ENCODE measurements at places on chromosomes 4 and X.
A peak's percentile ranks its signal among the peaks of the same experiment; 100 is the strongest.

DNA sequence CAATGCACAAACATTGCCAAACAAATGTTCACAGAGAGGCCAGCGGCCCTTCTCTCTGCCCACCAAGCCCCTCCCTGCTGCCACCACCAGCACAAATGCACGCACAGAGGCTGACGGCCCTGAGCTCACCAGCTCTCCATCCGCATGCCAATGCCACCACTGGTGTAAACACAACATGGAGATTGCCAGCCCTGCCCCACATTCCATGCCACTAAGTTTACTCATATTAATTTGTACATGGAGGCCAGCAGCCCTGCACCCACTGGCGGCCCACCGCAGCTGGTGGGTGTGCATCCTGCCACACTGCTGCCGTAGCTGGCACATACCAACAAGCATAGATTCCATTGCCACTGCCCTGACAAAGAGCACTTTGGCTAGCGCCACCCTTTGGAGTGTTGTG is 124.0 kb downstream of the CYLC1 start:
- no peaks in the 10 kb centered on the region for H3K36me3 ChIP-seq
- H3K27ac ChIP-seq: no peak overlapping the region
- no peak overlapping the region for H3K4me3 ChIP-seq

DNA sequence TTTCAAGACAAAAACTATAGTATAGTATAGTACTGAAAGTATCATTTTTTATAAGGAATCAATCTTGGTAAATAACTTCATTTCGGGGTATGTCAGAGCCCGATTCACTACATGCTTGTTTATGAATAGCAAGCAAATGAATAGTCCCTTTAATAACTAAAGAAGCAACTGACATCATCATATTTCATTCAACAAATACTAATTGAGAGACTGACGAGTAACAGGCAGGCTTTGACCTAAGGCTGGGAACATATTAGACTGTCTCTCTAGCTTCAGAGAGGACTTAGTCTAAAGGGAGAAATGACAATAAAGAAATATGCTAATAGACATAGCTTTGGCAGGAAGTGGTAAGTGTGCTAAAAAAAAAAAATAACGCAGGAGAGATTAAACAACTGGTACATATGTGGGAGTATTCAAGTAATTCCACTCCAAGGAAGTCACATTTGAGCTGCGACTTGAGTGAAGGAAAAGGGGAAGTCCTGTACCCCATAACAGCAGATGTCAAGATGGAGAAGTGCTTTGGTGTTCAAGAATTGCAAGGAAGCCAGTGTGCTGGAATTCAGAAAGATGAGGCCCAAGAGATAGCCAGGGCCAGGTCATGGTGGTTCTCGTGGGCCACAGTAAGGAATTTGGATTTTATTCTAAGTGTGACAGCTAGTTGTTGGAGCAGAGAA is 284.9 kb downstream of the FBXO8 start:
- H3K4me1 ChIP-seq: no peaks in the 10 kb centered on the region
- H3K36me3 ChIP-seq: no peaks in the 10 kb centered on the region
- DNase-seq: no peak
- no peak overlapping the region for H3K27ac ChIP-seq
- peaks cover 6% of the 10 kb centered on the region for H3K27me3 ChIP-seq

- no peaks in the 10 kb centered on the region for H3K36me3 ChIP-seq
- H3K4me3 ChIP-seq: no peak overlapping the region
- no peak overlapping the region for H3K27ac ChIP-seq
- no peak for DNase-seq
- no peaks in the 10 kb centered on the region for H3K27me3 ChIP-seq
Measured at GRCh38 chrX:44314808-44315207, 28.7 kb downstream of the EFHC2 start.

GRCh38 chr4:40940317-40940741 is 190.6 kb downstream of the NSUN7 start:
- H3K4me3 ChIP-seq: no peak overlapping the region
- H3K27ac ChIP-seq: no peak overlapping the region
- H3K4me1 ChIP-seq: no peaks in the 10 kb centered on the region
- no peaks in the 10 kb centered on the region for H3K27me3 ChIP-seq
- peaks cover 74% of the 10 kb centered on the region for H3K36me3 ChIP-seq
- DNase-seq: no peak

DNA sequence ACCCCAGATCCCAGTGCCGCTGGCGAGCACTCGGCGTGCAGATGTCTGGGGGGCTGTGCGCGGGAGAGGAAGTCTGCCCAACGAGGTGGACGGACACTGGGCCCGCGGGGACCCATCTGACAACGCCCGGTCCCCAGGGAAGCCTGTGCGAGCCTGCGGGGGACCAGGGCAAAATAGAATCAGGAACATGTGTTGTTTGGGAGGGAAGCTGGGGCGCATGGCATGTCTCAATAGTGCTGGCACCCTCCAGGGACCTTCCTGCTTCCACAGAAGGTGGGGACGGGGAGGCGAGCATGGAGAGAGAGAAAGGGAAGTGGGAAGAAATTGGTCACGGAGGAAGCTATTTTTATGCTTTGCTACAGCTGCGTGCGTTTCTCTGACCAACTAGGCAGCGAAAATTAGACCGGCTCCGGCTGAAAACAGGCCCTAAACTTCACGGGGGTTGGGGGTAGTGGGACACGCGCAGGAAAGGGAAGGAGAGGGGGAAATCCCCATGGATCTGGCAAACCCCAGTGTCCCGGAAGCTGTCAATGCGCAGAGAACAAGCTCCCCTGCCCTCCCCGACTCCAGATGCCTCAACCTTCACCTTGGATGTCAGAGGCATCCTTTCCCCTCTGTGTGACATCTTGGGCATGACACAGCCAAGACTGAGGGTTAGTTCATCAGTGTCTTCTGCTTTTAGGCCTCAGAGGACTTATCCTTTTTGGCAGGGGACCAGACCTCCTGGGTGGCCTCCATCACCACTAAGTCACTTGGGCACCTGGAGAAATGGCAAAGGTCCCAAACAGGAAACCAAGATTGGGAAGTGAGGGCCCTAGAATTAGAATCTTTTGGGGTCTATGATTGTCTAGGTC is 169.8 kb upstream of the BCOR start:
- peak overlapping the region; percentile 41 for H3K4me3 ChIP-seq
- H3K36me3 ChIP-seq: no peaks in the 10 kb centered on the region
- no peak for DNase-seq
- no peaks in the 10 kb centered on the region for H3K4me1 ChIP-seq

GRCh38 chrX:149510386-149510785 is 5.3 kb upstream of the IDS start:
- H3K4me1 ChIP-seq: peaks cover 23% of the 10 kb centered on the region
- no peaks in the 10 kb centered on the region for H3K27me3 ChIP-seq
- no peak overlapping the region for H3K27ac ChIP-seq

DNA sequence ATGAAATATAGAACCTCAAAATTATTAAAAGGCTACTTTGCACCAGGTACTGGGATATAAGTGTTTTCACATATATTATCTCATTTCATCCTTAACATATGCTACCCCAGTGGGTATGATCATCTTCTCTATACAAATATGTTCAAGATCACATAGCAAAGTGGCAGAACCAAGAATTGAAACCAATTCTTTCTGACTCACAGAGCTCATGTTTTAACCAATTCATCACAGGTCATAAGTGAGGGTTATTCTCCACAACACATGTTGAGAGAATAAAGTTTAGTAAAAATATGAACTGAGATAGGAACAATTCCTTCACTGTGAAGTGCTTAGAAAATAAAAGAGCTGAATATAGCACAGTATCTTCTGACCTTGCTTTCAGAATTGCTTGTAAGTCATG is 442.9 kb upstream of the RASGEF1B start:
- H3K27me3 ChIP-seq: no peaks in the 10 kb centered on the region
- H3K27ac ChIP-seq: no peak overlapping the region
- no peak for DNase-seq
- no peaks in the 10 kb centered on the region for H3K4me1 ChIP-seq
- H3K4me3 ChIP-seq: no peak overlapping the region
- H3K36me3 ChIP-seq: no peaks in the 10 kb centered on the region

- H3K4me1 ChIP-seq: no peaks in the 10 kb centered on the region
- DNase-seq: no peak
- H3K4me3 ChIP-seq: no peak overlapping the region
- no peak overlapping the region for H3K27ac ChIP-seq
- H3K27me3 ChIP-seq: no peaks in the 10 kb centered on the region
Measured at GRCh38 chrX:43345166-43345565, 310.9 kb upstream of the MAOA start.

DNA sequence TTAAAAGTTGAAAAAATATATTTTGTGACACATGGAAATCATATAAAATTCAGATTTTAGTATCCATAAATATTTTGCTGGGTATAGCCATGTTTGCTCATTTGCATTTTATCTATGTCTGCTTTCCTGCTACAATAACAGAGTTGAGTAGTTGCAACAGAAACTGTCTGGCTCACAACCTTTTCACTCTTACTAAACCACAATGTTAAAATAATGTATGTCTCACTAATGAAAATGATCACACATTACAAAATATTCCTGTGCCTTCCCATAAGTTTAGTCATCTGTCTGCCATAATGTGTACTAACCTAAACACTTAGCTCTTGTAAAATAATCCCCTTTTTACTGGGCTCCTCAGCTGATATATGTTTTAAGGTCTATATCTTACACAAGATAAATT is 174.0 kb upstream of the PRPS2 start:
- H3K27me3 ChIP-seq: no peaks in the 10 kb centered on the region
- no peak overlapping the region for H3K27ac ChIP-seq
- H3K4me1 ChIP-seq: peaks cover 9% of the 10 kb centered on the region
- no peak for DNase-seq

DNA sequence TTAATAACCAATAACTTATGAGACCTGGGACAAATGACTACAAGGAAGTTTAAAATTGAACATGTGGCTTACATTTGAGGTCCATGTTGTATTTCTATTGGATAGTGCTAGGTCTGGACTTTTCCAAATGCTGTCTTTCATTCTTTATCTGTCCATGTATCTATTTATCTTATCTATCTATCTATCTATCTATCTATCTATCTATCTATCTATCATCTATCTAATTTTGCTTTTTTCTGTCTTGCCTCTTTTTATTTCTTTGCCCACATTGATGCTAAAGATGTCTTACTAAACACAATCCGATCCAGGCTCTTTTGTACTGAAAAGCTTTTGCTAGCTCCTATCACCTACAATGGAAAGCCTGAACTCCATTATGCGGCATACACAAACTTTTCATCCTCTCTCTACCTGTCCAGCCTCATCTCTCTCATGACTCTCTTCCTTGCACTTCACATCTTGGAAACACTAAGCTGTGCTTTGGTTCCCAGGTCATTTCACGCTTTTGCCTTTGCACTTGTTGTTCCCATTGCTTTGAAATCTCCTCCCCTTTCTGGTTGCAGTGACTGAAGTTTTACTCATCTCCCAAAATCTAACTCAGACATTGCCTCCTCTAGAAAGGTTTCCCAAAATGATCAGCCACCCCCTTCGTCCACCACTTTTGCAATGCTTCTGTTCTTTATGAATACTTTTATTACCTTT is 107.2 kb downstream of the SYNPO2 start:
- no peak overlapping the region for H3K4me3 ChIP-seq
- no peaks in the 10 kb centered on the region for H3K4me1 ChIP-seq
- DNase-seq: no peak

GRCh38 chrX:8815460-8816065 is 14.4 kb upstream of the FAM9A start:
- H3K27ac ChIP-seq: no peak overlapping the region
- H3K4me3 ChIP-seq: no peak overlapping the region
- H3K4me1 ChIP-seq: no peaks in the 10 kb centered on the region
- H3K27me3 ChIP-seq: no peaks in the 10 kb centered on the region
- no peaks in the 10 kb centered on the region for H3K36me3 ChIP-seq
- no peak for DNase-seq

- H3K36me3 ChIP-seq: no peaks in the 10 kb centered on the region
- H3K27me3 ChIP-seq: no peaks in the 10 kb centered on the region
- H3K4me3 ChIP-seq: no peak overlapping the region
- DNase-seq: no peak
- peaks cover 18% of the 10 kb centered on the region for H3K4me1 ChIP-seq
- H3K27ac ChIP-seq: peak overlapping the region; percentile 55
Measured at GRCh38 chrX:117996918-117997480, 119.6 kb downstream of the KLHL13 start.

DNA sequence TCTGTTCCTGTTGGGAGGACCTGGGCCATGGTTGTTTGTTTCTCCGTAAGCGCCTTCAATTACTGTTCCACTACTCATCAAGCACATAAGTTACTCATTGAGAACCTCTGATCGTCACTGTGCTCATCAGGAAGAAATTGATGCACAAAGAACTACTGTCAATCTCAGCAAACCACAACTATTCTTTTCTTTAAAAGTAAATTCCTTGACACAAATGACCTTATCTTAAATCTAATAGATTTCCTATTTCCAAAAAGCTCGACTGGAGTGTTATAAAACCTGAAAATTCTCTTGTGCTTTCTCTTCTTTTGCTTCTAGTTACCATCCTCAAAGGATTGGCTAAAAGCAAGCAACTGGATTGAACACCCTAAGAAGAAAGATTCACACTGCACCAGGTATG is at the start of gene MUC7:
Gene MUC7, plus strand, starts transcription at position 301 of the 400 bp plus-strand sequence. CDS start 1,825 bp downstream, outside the sequence.
- H3K27me3 ChIP-seq: no peaks in the 10 kb centered on the region
- H3K27ac ChIP-seq: no peak within 1 kb of the TSS
- H3K36me3 ChIP-seq: no peaks in the 10 kb centered on the region
- H3K4me3 ChIP-seq: no peak within 1 kb of the TSS
- H3K4me1 ChIP-seq: no peaks in the 10 kb centered on the region
- DNase-seq: no peak

GRCh38 chr4:101651778-101652177 is 138.8 kb upstream of the BANK1 start:
- no peaks in the 10 kb centered on the region for H3K36me3 ChIP-seq
- H3K27ac ChIP-seq: no peak overlapping the region
- H3K4me3 ChIP-seq: no peak overlapping the region
- H3K4me1 ChIP-seq: peaks cover 9% of the 10 kb centered on the region

GRCh38 chr4:80235451-80235850 is 31.0 kb upstream of the FGF5 start:
- DNase-seq: no peak
- H3K4me3 ChIP-seq: no peak overlapping the region
- peaks cover 66% of the 10 kb centered on the region for H3K4me1 ChIP-seq
- H3K36me3 ChIP-seq: no peaks in the 10 kb centered on the region
- peak overlapping the region; percentile 90 for H3K27ac ChIP-seq

DNA sequence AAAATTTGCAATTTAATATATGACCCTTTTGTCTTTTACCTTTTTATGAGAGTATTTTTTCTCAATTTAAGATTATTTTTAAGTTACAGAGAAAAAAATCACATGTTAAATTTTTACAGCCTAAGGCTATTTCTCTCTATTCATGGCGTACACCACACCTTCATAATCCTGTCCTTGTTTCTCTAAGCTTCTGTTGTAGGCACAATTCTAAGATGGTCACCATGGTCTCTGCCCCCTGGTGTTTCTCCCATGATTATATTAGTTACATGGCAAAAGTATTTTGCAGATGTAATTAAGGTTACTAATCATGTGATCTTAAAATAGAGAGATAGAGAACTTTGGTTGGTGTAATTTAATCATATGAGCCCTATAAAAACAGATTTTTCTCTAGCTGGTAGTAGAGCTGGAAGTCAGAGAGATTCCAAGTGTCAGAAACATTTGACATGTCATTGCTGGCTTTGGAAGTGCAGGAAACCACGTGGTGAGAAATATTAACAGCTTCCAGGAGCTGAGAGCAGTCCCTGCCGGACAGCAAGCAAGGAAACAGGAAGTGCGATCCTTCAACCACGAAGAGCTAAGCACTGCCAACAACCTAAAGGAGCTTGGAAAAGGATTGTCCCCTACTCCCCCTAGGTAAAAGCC is 89.8 kb downstream of the EIF4E start:
- no peaks in the 10 kb centered on the region for H3K27me3 ChIP-seq
- H3K4me1 ChIP-seq: no peaks in the 10 kb centered on the region
- no peak overlapping the region for H3K4me3 ChIP-seq
- no peaks in the 10 kb centered on the region for H3K36me3 ChIP-seq

GRCh38 chr4:77776182-77777134 is 42.7 kb downstream of the CNOT6L start:
- H3K27ac ChIP-seq: no peak overlapping the region
- H3K27me3 ChIP-seq: no peaks in the 10 kb centered on the region
- no peak for DNase-seq

Data from RWPE2 (cell line).